Endothelial cell (in vitro differentiated cells): ENCODE measurements at places on chromosomes 11 and 22. TPM values are rescaled to one million over a fixed set of nuclear protein-coding genes. Genes with fewer than 3 reads are reported as not detected.

MSANTD2 gene
- total RNA-seq: 32.4 TPM

MRGPRE gene
- total RNA-seq: not detected

PVALB gene
- not detected for total RNA-seq

CLCF1 gene
- total RNA-seq: 12.6 TPM

CECR2 gene
- total RNA-seq: 65.3 TPM

OR51E2 gene
- not detected for total RNA-seq

TSPAN18 gene
- 717 TPM for total RNA-seq

NOX4 gene
- total RNA-seq: 11.5 TPM

IL17REL gene
- 0.15 TPM for total RNA-seq

PKDREJ gene
- total RNA-seq: not detected

RFPL1 gene
- not detected for total RNA-seq

SEC14L6 gene
- total RNA-seq: 1.4 TPM

BTG4 gene
- total RNA-seq: not detected

BBOX1 gene
- not detected for total RNA-seq

CRACR2B gene
- total RNA-seq: 28.8 TPM

KCNK7 gene
- total RNA-seq: 2.0 TPM

CAPN5 gene
- 29.7 TPM for total RNA-seq

LMF2 gene
- total RNA-seq: 88.2 TPM

ZC3H12C gene
- total RNA-seq: 6.4 TPM

TRIM49 gene
- total RNA-seq: not detected

OR2AT4 gene
- 0.08 TPM for total RNA-seq

OR52A1 gene
- total RNA-seq: 0.03 TPM

SLCO2B1 gene
- 3.5 TPM for total RNA-seq

MAJIN gene
- total RNA-seq: not detected

P4HA3 gene
- 0.64 TPM for total RNA-seq

CDKN1C gene
- 25.3 TPM for total RNA-seq

TRIM34 gene
- 0.64 TPM for total RNA-seq

KBTBD3 gene
- 3.1 TPM for total RNA-seq

BEST1 gene
- total RNA-seq: 0.08 TPM

OLFML1 gene
- total RNA-seq: 0.33 TPM

CEND1 gene
- not detected for total RNA-seq

VSIG2 gene
- 8.6 TPM for total RNA-seq

KRTAP5-2 gene
- not detected for total RNA-seq

TCN2 gene
- 59.5 TPM for total RNA-seq

MB gene
- not detected for total RNA-seq

MRGPRX4 gene
- not detected for total RNA-seq

PNPLA5 gene
- not detected for total RNA-seq
